ENCODE measurements at places on chromosomes 11 and 22.

DNA sequence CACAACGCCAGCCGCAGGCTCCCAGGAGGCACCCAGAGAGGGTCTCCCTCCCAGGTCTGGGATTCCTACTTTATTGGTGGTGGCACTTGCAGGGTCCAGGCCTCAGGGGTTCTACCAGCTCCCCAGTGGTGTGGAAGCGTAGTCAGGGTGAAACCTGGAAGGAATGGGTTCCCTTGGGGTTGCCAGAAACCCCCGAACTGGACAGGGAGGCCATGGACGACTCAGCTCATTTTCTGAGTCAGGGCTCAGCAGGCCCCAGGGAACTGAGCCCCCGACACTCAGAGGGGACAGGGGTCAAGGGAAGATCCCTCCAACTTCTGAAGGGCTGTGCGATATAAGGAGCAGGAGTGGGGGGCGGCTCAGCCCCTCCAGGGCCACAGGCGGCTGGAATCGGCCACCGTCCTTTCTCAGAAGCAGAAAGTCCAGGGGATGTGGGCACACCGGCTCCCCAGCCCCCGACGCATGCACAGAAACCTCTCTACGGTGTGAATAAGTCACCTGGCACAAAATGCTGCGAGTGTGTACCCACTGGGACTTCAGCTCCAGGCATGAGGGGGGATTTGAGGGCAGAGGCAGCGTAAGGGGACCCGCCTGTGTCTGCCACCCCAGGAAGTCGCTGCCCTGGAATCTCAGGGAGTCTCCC, 25.1 kb downstream of the MRGPRG start:
- no peak for DNase-seq

- DNase-seq = no peak
Measured at GRCh38 chr11:2221591-2221990, 48.8 kb downstream of the ASCL2 start.

DNA sequence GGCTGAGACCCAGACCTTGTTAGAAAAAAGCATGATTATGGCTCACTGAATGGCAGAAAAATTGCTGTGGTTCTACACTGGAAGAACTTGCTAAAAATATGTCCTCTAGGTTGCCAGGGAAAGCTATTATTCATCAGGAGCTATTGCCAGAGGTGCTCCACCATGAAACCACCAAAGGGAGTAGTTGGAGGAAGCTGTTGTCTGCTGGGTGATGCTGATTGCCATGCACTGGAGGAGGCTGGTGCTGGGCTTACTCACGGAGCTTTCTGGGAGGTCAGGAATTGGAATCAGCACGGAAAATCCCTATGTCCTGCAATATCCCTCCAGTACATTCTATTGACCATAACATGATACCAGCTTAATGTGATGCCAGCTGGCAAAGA, 199.6 kb upstream of the ZBED5 start:
- no peak for DNase-seq

DNA sequence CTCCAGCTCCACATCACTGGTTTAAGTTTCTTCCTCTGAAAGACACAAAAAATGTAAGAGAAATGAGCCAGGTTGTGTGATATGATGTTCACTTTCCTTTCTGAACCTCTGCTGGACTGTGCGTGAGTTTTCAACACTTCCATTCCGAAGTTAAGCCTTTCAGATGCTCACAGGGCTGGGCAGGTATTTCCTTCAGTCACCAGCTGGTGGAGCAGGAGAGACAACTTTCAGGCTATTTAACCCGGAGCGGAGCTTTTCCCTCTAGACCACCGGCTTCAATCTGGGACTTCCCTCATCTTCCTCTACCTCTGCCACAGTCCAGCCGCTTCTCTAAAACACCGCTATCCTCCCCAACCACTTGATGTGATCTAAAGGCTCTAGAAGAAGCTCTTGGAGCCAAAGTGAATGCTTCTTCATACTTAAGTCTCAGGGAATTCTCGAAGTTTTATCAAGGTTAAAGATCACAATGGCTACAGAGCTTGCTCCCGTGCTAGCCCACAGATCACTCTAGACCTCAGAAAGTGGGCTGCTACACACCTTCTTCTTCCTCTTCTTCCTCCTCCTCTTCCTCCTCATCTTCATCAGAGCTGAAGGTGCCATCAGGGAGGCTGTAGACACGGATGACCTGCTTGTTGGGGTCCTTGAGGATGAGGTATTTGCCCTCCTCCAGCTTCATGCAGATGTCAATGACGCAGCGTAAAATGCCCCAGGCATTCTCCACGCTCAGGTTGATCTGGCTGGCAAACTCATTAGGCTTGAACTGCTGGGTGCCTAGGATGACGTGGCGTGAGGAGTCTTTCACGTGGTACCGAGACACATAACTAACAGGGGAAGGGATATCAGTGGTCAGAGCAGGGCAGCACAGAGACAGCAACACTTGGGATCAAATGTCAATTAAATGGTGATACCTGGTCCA, 4.4 kb upstream of the FOXRED2 start:
- DNase-seq = peak; percentile 62

DNA sequence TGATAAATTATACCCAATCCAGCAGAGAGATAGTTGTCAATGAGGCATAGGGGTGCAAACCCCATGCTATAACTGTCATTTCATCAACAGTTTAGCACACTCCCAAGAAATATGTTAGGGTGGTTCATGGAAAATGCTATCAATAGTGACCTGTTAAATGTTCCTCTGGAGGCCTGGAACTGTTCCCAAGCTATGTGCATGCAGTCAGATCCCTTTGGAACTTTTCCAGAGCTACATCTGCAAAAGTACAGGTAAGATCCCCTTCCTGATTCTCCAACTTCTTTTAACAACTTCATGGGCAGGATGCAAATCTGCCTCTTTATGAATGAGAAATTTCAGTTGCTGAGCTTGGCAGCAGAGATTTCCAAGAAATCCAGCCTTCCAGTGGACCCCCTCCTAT, 27.2 kb downstream of the ABTB2 start:
- DNase-seq = no peak

DNA sequence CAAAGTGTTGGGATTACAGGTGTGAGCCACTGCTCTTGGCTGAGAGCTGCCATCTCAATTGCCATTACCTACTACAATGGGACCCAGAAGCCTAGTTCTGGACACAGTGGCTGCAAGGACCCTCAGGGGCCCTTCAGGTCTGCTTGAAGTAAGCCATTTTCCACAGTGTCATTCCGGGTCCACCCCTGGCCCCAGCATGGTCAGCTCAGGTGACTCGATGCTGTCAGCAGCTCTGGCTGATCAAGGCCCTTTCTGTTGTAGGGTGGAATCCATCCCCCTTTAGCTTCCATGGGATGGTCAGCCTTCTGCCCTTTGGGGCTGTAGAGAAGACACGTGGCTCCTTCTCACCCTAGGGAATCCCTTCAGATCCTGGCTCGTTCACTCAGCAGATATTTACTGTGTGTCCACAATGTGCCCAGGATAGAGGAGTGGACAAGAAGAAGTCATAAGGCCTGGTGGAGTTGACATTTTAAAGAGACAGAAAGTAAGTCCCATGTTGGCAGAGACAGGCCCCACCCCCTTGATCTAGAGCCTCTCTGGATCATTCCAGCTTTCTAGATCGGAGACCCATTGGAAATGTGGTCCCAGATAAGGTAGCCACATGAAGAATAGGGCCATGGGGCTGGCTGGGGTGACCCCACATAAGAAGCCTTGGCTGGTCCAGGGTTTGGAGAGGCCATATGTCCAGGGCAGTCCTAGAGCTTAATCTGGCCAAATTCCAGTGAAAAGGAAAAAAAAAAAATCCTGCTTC, 15.1 kb upstream of the KAT5 start:
- DNase-seq = no peak

- DNase-seq = peak; percentile 70
Measured at GRCh38 chr11:76236092-76236999, 30.0 kb upstream of the WNT11 start.

DNA sequence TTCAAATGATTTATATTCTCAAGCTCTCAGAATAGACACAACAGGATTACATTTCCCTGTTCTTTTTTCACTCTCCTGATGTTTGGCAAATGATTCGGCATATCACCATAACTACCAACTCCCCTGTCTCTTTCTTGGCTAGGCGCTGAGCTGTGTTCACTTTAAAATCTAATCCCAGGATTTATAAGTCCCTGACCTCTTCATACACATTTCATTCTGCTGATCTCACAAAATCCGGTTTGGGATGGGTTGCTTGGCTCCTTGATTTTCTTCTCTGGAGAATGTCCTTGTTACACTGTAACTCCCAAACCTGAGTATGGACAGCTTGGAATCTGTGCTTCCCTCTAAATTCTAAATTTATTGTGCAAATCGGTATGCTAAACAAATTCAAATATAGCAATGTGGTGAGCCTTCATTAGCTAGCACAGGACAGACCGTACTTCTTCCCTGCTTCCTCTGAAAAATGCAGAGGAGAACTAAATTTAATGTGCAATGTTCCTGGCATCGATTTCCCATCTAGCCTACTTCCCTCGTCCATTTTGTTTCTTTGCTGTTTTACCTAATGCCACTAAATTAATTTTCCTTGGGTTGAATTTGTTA, 858.5 kb upstream of the FAT3 start:
- DNase-seq = no peak

DNA sequence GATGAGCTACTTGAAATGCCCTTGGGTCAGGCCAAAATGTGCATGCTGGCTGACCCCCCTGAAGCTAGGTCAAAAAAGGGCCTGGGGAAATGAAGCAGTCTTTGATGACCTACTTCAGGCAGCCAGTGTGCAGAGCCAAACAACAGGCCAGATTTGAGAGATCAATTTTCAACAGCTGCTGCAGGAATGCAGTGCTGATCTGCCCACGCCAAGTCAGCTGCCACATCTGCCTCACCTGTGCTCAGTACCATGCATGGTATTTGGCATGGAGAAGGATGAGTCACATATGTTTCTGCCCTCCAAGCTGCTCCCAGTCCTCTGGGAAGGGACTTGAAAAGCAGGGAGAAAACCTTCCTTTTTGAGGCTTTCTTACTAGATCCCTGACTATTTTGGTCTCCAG, 35.8 kb downstream of the MTNR1B start:
- DNase-seq = no peak

DNA sequence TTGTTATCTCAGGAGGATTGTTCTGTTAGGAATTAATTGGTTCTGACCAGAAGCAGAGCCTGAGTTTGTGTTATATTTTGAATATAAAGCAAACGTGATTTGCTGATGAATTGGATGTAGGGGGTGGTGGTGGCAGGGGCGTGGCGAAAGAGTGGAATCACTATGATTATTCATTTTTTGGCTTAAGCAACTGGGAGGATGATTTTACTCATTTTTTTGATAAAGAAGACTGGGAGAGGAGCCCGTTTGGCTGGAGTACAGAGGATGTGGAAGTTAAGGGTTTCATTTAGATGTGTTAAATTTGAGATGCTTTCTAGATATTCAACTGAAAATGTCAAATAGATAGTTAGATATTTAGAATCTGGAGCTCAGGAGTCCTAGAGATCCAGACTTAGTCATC, 83.4 kb upstream of the MYO18B start:
- DNase-seq = no peak

- no peak for DNase-seq
Measured at GRCh38 chr11:43681401-43681942, 934 bp downstream of the HSD17B12 start.

GRCh38 chr11:35624316-35624715, 6.1 kb downstream of the FJX1 start:
- DNase-seq = no peak

DNA sequence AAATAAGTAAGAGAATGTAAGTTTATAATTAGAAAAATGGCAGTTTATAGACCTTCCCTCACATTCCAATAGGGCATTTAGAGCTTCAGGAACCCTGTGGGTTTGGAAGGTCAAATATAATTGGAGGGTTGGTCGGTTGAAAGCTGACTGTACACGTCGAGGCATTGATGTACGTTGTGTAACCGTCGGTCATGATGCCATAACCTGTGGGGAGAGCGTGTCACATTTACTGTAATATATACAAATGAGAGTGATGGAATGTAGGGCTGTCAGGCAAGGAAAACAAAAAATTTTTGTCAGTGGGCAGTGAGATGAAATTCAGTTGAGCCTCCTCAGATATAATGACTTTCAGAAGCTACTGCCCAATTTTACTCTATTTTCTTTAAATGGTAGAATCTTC, 88.5 kb downstream of the ARL14EP start:
- DNase-seq = no peak

DNA sequence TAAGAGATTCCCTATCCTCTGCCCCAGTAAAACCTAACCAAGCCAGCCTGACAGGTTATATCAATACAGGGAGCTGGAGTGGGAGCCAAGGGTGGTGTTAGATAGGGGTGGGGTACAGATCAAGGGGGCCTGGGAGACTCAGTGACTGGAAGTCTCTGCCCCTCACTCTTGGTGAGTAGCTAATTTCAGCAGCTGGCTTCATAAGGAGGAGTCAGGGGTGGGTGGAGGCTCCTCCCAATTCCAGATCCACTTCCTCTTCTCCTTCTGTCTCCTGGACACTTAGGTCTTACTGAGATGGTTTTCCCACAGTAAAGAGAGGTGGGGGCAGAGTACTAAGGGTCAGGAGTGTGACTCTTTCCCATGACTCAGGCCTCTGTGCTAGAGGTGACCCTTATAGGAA, 1.1 kb upstream of the VSIG2 start:
- DNase-seq = no peak

- peak; percentile 93 for DNase-seq
Measured at GRCh38 chr11:63986156-63986931, at the start of gene OTUB1. Gene OTUB1 (plus strand): TSS chr11:63986438. CDS start chr11:63986457, 19 bp downstream.

GRCh38 chr11:20156280-20156875, 3.9 kb downstream of the DBX1 start:
- peak; percentile 64 for DNase-seq

DNA sequence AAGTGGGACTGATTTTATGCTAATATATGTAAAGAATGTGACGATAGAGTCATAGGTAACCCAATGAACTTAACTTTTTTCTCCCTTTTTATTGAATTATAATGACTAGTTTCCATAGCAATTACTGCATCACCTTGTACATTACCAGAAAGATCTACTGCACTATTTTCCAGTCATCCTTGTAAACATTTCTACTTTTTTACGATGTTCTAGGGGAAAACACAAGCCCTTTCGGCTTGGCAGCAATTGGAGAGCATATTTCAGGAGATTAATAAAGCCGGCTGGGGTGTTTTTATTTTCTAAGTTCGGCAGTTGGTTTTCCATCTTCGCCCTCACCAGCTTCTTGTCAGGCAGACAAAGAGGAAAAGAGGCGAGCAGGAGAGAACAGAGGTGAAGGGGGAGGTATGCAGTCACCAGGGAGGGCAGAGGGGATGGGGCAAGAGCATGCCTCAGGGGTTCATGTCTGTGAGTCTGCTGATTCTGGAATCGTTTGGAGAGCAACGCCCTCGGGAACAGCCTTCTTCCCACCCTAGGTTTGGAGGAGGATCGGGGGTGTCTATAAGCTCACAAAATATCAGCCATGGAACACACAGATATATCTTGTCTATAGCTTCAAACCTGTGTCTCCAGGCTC, 476.4 kb downstream of the MIAT start:
- no peak for DNase-seq

GRCh38 chr11:10474551-10474950, 19.5 kb downstream of the AMPD3 start:
- no peak for DNase-seq
